ENCODE measurements at places on chromosomes 16 and 17. TPM values are rescaled to one million over a fixed set of nuclear protein-coding genes. Genes with fewer than 3 reads are reported as not detected.

Gene BICDL2
- 14.3 TPM for total RNA-seq

Gene SRSF1
- 429 TPM for total RNA-seq

Gene ZNF764
- total RNA-seq: 7.7 TPM

Gene PYY
- 0.42 TPM for total RNA-seq

Gene PLD6
- total RNA-seq: 0.22 TPM

Gene PIGS
- total RNA-seq: 50.6 TPM

Gene TPPP3
- 0.61 TPM for total RNA-seq

Gene WNT9B
- total RNA-seq: not detected

Gene CYB5D1
- total RNA-seq: 18.0 TPM

Gene NTN1
- 2.3 TPM for total RNA-seq

Gene TAT
- total RNA-seq: not detected

Gene KCTD11
- 9.2 TPM for total RNA-seq

Gene KRTAP4-1
- not detected for total RNA-seq

Gene TSR1
- total RNA-seq: 69.7 TPM

Gene COPZ2
- total RNA-seq: not detected

Gene PPM1E
- total RNA-seq: 9.4 TPM

Gene MT1E
- total RNA-seq: 3.5 TPM

Gene CARD14
- not detected for total RNA-seq

Gene B4GALNT2
- total RNA-seq: 0.04 TPM

Gene CES3
- total RNA-seq: 1.6 TPM

Gene CRYBA1
- not detected for total RNA-seq

Gene RSKR
- total RNA-seq: 21.1 TPM

Gene GFAP
- total RNA-seq: 1.6 TPM

Gene RAPGEFL1
- total RNA-seq: 18.1 TPM

Gene SMIM36
- not detected for total RNA-seq

Gene FADS6
- 0.56 TPM for total RNA-seq

Gene GPR179
- 0.07 TPM for total RNA-seq

Gene PARN
- 44.6 TPM for total RNA-seq

Gene IL21R
- total RNA-seq: 0.34 TPM

Gene BRCA1
- 39.2 TPM for total RNA-seq

Gene ZFHX3
- 0.90 TPM for total RNA-seq

Gene CD7
- 0.86 TPM for total RNA-seq

Gene SMTNL2
- total RNA-seq: 4.5 TPM

Gene CD300E
- not detected for total RNA-seq

Gene MLX
- total RNA-seq: 27.5 TPM

Gene DOC2A
- total RNA-seq: 13.9 TPM

Gene FBF1
- total RNA-seq: 13.8 TPM

Gene RAD51C
- 10.4 TPM for total RNA-seq

Gene C17orf78
- total RNA-seq: not detected

Gene SALL1
- total RNA-seq: 54.3 TPM

Gene CPHXL2
- total RNA-seq: not detected

Gene HAS3
- total RNA-seq: 69.6 TPM

Gene SEPHS2
- total RNA-seq: 61.8 TPM

Gene TMIGD1
- total RNA-seq: not detected

Gene IL34
- 4.6 TPM for total RNA-seq

Gene ZNF200
- total RNA-seq: 9.9 TPM

Gene CTRL
- total RNA-seq: 1.7 TPM

Gene AURKB
- total RNA-seq: 160 TPM

Gene ARHGDIG
- 1.2 TPM for total RNA-seq

Gene CD300LB
- total RNA-seq: not detected

Gene SLC5A2
- 1.1 TPM for total RNA-seq

Data from H1 (cell line).